ENCODE measurements at places on chromosomes 2 and 18.
A peak's percentile ranks its signal among the peaks of the same experiment; 100 is the strongest.

- DNase-seq: no peak
Observed at GRCh38 chr2:62641936-62642335, 63.6 kb upstream of the EHBP1 start.

DNA sequence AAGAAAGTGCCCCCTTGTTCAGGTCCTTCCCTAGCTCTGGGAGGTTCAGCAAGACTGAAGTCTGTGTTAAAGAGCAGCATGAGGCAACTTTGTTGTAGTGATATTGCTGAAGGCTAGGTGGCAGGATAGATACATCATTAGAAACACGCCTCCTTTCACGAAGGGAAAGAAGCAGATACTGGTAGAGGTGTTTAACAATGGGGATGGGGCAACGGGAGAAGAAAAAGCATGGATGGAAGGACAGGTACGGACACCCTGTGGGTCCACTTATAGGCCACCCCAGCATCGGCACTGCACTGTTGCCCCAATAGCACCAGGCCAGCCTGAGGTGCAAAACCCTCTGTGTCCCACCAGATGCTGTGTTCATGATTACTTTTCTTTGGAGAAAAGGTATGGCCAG, 3.5 kb upstream of the IGFBP5 start:
- DNase-seq: peak; percentile 85

GRCh38 chr2:85276571-85277118, 51.1 kb downstream of the TGOLN2 start:
- no peak for DNase-seq

DNA sequence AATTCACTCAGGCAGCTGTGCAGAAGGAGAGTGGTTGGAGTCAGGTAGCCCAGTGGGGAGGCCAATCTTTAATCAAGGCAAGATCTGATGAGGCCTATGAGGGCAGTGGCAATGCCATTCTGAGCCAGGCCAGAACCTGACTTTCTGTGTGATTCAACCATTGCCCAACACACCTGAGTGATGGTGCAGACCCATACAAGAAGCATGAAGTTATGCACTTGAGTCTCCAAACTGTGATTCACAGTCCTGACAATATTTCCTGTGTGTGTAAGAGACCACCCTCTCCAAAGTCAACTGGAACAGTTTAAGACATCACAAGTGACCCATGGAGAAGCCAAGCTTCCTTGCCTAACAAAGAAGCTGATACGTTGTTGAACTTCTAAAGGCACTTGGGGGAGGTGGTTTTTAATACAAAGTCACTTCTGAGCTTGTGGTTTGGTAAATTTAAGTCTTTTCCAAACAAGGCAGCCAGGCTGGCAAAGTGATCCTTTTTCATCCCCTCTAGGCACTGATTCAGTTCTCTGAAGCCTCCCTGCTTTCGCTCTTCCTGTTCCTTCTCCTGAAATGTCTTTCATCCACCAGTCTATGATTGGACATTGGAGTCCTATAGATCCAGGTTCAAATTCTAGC, 49.0 kb downstream of the VSNL1 start:
- no peak for DNase-seq

GRCh38 chr18:58223717-58224424, 179.8 kb downstream of the NEDD4L start:
- no peak for DNase-seq

- no peak for DNase-seq
Observed at GRCh38 chr2:176585791-176586190, 316.5 kb downstream of the MTX2 start.

DNA sequence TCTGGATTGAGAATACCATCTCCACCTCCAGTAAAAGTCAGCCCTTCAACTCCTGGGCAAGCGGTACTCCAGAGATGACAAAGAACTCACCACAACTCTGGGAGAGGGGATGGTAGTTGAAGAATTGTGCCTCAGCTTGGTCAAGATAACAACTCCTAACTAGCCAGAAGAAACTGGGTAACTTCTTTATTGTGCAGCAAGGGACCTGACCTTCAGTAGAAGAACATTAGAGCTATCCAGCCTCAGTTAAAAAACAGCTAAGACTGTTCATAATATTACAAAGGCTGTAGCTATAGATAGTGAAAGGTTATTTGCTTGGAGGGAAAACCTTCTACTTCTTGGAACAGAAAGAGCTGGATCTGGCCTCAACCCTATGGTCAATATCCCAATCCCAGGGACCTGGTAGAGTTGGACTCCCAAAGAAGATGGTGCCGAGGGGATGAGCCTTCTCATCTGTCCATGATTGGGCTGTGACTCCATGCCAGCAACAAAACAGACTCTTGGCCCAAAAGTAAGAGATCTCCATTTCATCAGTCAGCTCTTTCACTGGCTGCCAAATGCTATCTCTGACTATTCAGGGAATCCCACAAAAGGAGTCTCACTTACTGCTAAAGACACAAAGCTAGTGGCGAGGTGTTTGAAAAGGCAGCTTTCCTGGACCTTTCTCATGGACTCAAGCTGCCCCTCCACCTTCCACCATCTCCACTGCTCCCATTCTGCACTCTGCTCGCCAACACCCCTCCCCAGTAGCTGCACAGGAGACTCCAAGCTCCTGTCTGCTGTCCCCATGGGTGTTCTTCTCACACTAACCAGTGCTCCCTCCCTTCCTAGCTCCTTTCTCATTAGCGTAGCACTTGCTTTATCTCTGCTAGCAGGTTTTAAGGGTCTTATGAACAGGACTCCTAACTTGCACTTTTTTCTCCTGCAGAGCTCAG, 145.8 kb downstream of the CAPN13 start:
- DNase-seq: no peak

DNA sequence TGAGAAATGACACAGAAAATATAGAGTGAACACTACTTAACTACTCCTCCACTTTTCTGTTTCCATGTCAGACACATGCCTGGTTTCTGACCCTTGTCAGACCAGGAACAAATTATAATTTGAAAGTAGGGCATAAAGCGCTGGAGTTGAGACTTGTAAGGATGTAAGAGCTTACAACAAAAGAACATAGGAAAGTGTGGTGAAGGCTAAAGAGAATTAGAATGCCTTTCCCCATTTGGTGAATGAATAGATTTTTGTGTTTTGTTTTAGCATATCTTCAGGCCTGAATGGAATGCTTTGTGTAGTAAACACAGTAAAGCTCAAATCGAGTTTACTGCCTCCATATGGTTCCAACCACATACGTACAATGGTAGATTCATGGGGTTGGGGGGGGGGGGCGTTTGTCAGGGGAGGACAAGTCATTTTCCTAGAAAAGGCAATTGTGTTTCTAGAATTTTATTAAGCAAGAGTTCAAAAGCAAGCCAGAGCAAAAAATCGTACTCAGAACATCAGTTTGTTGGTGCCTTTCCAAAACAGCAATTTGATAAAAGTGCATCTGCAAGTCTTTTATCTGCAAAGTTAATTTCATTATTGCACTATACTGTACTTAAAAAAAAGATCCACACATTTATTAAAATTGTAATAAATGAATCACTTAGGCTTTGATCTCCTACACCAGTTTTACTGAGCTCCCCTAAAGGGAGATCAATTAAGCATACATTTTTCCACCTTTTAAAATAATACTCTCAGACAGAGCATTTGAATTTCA, 30.9 kb downstream of the NRXN1 start:
- DNase-seq: no peak

DNA sequence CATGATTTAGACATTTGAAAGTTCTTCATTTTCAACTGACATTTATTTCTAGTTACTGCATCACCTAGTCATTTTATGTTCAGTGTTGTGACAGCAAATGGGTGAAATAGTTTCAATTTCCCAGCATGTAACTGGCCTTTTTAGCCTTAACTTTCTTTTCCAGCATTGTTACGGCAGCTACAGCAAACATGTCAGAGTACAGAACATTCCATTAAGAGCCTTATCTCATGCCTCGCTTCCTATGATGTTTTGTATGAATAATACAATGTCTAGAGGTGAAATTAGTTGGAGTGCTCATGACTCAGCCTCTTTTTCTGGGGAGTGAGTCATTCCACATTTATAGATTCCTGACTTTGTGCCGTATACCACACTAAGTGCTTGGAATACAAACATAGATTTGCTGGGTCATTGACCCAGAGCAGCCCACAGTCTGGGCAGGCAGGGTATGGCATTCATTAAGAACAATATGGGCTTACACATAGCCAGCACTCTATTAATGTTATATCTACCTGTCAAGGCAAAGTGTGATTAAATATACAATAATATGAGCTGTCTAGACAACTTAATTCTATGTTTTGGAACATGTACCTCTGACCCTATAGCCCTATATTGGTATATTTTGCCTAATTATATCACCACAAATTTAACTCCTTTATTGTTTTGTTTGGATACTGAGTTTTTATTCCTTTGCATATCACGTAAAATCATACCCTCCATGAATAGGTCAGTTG, 72.2 kb downstream of the MAP2 start:
- DNase-seq: peak; percentile 79

GRCh38 chr2:196729418-196729817, 70.1 kb downstream of the GTF3C3 start:
- DNase-seq: no peak

GRCh38 chr2:241511091-241511741, 2.8 kb upstream of the STK25 start:
- no peak for DNase-seq

DNA sequence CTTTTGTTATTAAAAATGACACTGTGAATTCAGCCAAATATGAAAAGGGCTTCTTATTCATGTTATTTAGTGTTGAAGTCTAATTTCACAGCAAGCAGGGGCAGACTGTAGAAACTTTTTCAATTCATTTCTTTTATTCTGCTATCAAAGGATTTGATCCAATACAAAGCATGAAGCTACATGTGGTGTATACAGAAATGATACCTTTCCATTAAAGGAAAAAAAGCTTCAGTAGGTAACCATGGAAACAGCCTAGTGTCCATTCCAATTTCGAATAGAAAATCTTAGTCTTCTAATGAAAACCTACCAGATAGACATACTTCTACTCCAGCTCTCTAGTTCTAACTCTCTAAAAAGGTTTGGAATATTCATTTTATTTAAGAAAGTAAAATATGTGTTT, 276.2 kb upstream of the KCNJ3 start:
- DNase-seq: no peak

GRCh38 chr2:149902081-149902480, 314.5 kb upstream of the MMADHC start:
- DNase-seq: no peak

- no peak for DNase-seq
Observed at GRCh38 chr2:145841973-145842372, 1322.1 kb upstream of the ZEB2 start.

GRCh38 chr2:27212626-27213471, 781 bp upstream of the SLC5A6 start:
- peak; percentile 37 for DNase-seq

GRCh38 chr18:75592527-75592926, 165.0 kb upstream of the SMIM21 start:
- DNase-seq: no peak

DNA sequence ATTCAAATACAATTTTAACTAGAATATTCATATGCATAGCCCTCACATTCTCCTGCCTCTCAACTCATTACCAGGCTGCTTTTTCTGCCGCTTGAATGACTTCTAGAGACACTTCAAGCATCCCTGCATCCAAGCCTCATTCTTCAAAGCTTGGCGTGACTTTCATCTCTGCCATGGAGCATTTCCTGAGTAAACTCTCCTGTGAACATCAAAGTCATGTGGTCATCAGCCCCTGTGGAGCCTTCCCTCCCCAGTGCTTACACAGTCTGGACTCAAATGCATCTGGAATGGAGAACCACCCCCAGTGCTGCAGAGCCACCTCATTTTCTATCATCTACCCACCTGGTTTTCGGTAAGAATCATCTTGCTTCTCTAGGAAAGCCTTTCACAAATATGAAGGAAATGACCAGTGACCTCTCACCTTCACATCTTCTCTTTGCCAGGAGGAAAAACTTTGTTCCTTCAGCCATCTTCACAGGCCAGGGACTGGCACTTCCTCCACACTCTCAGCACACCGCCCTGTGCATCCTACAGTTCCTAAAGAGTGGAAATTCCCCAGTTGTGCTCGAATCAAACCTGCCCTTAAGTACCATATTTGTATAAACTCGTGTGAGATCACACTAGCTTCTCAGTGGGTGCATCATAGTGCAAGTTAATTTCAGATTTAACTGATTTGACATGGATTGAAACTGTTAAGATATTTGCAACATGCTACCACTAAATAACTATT, 116.4 kb downstream of the COL6A3 start:
- no peak for DNase-seq

- DNase-seq: no peak
Observed at GRCh38 chr18:27312153-27312552, 127.0 kb upstream of the CHST9 start.

DNA sequence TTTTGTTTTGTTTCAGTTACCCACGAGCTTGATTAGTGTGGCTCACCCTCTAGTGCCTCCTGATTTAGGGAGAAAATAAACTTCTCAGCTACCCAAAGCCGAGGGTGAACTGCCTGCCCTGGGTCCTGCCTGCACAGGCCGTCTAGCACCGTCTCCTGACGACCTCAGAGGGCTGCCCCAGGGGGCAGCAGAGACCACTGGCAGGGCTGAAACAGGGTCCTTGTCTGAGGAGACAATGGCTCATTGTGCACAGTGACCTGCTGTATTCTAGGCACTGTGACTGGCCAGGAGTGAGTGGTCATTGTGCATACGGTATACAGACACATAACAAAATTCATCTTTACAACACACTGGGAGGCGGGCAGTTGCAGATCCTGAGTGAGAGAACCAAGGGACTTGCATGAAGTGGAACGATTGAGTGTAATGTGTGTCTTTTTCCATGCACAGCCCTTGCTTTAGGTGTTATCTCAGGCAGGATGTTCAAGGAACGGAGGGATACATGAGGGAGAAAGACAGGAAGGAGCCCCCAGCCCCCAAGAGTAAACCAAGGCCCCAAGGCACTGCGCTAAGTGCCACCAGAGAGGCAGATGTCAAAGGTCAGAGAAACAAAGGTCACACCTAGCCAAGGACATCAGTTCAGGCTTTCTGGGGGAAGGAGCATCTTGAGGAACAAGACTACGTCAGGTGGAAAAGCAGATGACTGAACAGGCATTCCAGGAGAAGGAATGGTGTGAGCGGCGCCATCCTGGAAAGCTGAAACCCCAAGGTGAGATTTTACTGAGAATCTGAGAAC, 421.3 kb downstream of the LPIN1 start:
- DNase-seq: no peak

DNA sequence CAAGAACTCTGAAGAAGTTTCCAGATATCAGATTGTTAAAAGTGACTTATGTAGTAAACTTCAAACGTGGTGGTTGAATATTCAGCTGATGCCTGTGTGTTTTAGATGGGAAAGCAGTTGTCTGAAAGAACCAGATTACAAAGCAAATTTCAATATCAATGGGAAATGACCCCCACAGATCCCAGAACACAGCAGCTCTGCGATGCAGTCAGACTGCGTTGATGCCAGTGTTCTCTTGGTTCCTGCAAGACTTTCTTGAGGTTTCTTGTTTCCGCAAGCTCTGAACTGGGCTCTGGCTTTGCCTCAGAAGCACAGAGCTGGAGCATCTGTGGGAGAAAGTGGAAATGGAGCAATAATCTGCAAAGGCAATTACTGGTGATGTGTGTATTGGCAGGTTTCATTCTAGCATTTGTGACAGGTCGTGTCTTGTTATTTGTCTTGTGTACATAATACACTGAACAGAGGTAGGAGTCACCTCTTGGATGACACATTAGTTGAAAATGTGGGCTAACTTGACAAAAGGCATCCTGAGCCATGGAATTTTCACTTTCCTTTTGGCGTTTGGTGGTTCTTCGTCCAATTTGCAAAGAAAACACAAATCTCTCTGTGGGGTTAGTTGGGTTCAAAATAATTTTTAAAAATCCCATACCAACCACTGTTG, 10.8 kb upstream of the LYPD6B start:
- no peak for DNase-seq

- DNase-seq: no peak
Observed at GRCh38 chr2:65231121-65231520, 3.5 kb downstream of the ACTR2 start.
